ENCODE measurements at places on chromosomes 2 and 18. TPM values are rescaled to one million over a fixed set of nuclear protein-coding genes. Genes with fewer than 3 reads are reported as not detected.
A peak's percentile ranks its signal among the peaks of the same experiment; 100 is the strongest.

LOXHD1 gene
- not detected for total RNA-seq

DNA sequence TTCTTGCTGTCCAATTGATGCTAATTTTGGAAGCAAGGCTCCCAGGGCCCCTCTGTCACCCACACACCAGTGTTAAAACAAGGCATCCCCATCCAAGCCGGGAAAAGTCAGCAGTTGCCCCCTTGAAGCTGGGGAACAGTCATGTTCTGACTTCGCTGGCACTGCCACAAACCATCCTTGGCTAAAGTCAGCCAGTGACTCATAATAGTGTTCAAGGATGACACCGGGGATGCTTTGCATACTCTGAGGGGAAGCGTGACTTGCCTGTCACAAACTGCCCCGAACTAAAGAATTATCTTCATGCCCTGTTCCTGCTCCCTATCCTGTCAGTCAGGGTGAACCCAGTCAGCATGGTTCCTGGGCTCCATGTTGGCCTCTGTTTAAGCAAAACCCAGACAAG lies 37.0 kb downstream of the TGFA start:
- peak; percentile 59 for DNase-seq

GRCh38 chr2:3125761-3126130 lies 251.9 kb downstream of the EIPR1 start:
- DNase-seq, result no peak

DNA sequence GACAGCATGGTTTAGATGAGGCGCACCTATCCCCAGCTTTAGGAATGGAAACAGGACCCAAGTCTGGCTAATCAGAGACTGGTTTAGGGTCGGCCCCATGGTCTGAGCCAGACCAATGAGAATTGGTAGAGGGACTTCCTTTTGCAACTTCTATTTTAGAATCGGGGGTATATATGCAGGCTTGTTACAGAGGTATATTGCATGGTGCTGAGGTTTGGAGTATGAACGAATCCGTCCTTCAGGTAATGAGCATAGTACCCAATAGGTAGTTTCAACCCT lies 1.5 kb upstream of the BOLA3 start:
- no peak for DNase-seq

- no peak for DNase-seq
Measured at GRCh38 chr18:50427896-50428295, 53.0 kb downstream of the SKA1 start.

All from HFFc6 (cell line).